Thoracic aorta (tissue), 2 donors: ENCODE measurements at places on chromosomes 7 and 10. TPM values are rescaled to one million over a fixed set of nuclear protein-coding genes. Genes with fewer than 3 reads are reported as not detected.

The EGR2 gene
- 3.3 TPM for total RNA-seq

The METTL27 gene
- total RNA-seq = not detected

- no peak for DNase-seq
Observed at GRCh38 chr7:3280946-3281656, 20.0 kb upstream of the SDK1 start.

- no peak for DNase-seq
Observed at GRCh38 chr7:107594961-107595737, 15.1 kb downstream of the BCAP29 start.

GRCh38 chr10:42638055-42638820, at the start of gene ZNF33B:
TSS of gene ZNF33B (minus strand) at chr10:42638570. CDS start at chr10:42636928, 1,642 bp downstream.
- DNase-seq = peak; percentile 60

- no peak for DNase-seq
Observed at GRCh38 chr7:158066085-158066484, 521.5 kb downstream of the PTPRN2 start.

- DNase-seq = no peak
Observed at GRCh38 chr10:93315246-93315645, 166.9 kb downstream of the MYOF start.

GRCh38 chr7:151146761-151147160, 20.7 kb downstream of the GBX1 start:
- no peak for DNase-seq

DNA sequence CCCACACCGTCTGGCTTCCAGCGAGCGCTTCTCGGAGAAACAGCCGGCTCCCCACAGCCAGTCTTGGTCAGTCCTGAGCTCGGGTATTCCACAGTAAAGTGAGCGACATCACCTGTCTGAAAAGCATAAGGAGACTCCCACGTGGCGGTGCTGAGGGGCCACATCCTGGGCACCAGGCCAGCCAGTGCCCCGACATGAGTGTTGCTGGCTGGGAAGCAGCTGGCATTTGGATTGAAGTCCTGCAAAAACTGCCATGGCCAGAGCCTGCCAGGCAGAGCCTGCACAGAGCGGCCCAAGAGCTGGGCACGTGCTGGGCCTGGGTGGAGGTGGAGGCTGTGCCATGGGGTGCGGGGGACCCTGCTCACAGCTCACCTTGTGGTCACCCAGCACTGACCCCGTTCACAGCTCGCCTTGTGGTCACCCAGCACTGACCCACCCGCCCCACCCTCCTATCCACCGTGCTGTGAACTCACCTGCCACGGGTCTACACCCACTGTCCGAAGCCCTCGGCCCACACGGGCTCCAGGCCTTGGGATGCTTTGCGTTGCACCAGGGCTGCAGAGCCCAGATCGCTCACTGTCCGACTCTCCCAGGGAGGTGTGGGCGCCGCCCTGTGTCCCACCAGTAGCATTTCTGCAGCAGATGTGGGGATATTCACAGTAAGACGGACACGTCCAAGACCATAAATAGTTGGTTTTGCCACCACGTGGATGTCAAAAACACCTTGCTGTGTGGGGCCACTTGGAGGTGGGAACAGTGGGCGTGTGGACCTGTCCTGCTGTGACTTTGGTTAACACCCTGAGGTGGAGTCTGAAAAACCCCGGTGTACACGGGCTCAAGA, 48.8 kb downstream of the PITRM1 start:
- no peak for DNase-seq
